ENCODE measurements at places on chromosomes 2 and 18. TPM values are rescaled to one million over a fixed set of nuclear protein-coding genes. Genes with fewer than 3 reads are reported as not detected.
A peak's percentile ranks its signal among the peaks of the same experiment; 100 is the strongest.

The ASB1 gene
- 15.2 TPM for total RNA-seq

DNA sequence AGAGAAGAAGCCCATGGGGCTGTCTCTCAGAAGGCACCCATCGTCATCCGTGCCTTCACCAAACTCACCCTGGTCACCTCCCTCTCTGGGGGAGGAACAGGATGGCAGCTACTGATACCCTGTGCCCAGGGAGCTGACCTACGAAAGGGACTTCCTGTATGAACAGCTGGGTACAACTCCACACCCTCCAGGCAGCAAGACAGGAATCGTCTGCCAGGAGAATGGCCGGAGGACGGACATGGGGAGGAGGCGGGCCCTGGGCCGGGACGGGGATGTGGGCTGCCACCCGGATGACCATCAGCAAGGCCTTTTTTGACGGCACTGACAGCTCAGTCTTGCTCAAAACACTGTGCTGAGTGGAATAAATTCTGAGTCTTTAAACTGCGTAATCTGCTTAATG lies 243.6 kb downstream of the HDAC4 start:
- no peak for DNase-seq
- H3K27ac ChIP-seq: no peak overlapping the region
- no peaks in the 10 kb centered on the region for H3K27me3 ChIP-seq
- peaks cover 14% of the 10 kb centered on the region for H3K36me3 ChIP-seq
- no peak overlapping the region for H3K4me3 ChIP-seq

The REG3A gene
- total RNA-seq: not detected

- no peaks in the 10 kb centered on the region for H3K4me1 ChIP-seq
- no peak overlapping the region for H3K27ac ChIP-seq
- no peak overlapping the region for H3K4me3 ChIP-seq
- H3K36me3 ChIP-seq: no peaks in the 10 kb centered on the region
Observed at GRCh38 chr18:78780719-78781600, 198.7 kb upstream of the SALL3 start.

DNA sequence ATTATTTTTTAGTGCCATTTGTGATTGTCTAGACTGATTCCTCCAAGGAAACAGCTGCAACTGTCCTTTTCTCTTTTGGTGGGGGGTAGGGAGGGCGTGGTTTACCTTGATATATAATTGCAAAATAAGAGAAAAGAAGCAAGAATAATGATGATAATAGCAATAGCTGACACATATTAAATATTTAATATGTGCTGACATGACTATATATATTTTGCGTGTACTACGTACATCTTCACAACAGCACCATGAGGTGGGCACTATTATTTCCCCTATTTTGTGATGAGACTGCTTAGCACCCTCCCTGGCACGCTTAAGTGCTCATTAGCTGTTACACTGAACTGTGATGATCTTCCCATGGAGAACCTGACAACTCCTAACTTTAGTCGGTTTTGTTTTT lies 39.4 kb downstream of the TNFRSF11A start:
- no peaks in the 10 kb centered on the region for H3K4me1 ChIP-seq
- H3K36me3 ChIP-seq: no peaks in the 10 kb centered on the region
- no peaks in the 10 kb centered on the region for H3K27me3 ChIP-seq
- DNase-seq: no peak
- H3K4me3 ChIP-seq: no peak overlapping the region
- no peak overlapping the region for H3K27ac ChIP-seq

The ZCCHC2 gene
- 11.9 TPM for total RNA-seq

DNA sequence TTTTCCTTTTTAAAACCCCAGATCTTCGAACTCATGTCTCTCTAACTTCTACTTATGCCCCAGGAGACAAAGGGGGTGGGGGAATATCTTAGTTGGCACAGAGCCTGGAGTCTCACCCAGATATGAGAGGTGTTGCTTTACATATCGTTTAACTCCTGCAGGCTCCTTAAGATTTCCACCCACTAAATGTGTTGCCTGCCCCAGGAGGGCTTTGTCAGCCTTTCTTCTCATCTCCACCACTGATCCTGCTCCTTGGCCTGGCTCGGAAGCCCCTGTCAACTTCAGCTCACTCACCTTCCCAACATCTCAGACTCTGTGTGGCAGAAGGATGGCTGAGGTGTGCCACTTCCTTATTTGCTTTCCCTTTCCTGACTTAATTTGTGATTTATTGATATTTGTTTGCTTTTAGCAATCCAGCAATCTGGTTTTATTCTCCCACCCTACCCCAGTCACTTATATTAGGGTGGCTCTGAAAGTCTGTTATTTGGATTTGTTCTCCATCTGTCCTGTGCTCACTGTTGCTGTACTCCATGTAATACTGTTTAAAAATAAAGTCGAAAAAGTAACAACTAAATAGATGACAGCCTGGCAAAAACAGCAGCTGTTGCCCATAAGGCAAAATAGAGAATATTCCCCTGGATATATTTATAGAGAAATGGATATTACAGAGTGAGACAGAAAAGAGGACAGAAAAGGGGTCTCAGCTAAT lies 200.6 kb downstream of the ZBTB7C start:
- H3K27me3 ChIP-seq: no peaks in the 10 kb centered on the region
- no peaks in the 10 kb centered on the region for H3K4me1 ChIP-seq
- H3K36me3 ChIP-seq: no peaks in the 10 kb centered on the region
- no peak overlapping the region for H3K4me3 ChIP-seq
- H3K27ac ChIP-seq: no peak overlapping the region

- H3K27ac ChIP-seq: no peak overlapping the region
- H3K4me1 ChIP-seq: no peaks in the 10 kb centered on the region
- no peaks in the 10 kb centered on the region for H3K27me3 ChIP-seq
- no peak for DNase-seq
Observed at GRCh38 chr18:6614952-6615351, 114.6 kb upstream of the ARHGAP28 start.

DNA sequence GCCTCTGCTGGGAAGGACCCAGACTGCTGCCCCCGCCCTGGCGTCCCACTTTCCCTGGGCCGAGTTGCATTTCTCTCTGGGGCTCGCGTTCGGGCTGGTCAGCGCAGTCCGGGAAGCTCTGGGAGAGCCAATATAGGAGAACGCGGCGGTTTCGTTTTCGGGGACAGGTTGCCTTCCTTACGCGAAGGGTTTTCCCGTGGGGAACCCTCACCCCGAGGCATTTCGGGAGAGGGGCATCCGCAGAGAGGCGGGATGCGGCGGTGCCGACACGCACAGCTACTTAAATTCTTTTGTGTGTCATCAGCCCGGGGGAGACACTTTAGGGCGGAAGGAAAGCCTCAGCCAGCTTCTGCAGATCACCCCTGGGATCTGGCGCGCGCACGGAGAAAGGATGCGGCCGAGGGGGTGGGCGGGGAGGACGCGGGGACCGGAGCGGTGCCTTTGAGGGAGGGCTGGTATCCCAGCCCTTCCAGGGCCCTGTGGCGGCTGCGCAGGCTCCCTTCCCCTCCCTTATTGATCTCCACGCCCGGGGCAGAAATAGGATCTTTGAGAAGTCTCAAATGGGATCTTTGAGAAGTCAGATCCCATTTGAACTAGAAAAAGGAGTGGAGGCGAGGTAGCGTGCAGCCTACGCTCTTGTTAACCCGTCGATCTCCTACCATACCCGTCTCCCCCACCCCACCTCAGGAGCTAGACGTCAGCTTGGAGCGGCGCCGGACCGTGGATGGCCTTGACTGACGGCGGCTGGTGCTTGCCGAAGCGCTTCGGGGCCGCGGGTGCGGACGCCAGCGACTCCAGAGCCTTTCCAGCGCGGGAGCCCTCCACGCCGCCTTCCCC lies 1.2 kb downstream of the GATA6 start:
- H3K4me1 ChIP-seq: peaks cover 45% of the 10 kb centered on the region
- DNase-seq: peak; percentile 48
- H3K4me3 ChIP-seq: peak overlapping the region; percentile 92
- peak overlapping the region; percentile 95 for H3K27ac ChIP-seq
- H3K36me3 ChIP-seq: peaks cover 7% of the 10 kb centered on the region
- no peaks in the 10 kb centered on the region for H3K27me3 ChIP-seq

DNA sequence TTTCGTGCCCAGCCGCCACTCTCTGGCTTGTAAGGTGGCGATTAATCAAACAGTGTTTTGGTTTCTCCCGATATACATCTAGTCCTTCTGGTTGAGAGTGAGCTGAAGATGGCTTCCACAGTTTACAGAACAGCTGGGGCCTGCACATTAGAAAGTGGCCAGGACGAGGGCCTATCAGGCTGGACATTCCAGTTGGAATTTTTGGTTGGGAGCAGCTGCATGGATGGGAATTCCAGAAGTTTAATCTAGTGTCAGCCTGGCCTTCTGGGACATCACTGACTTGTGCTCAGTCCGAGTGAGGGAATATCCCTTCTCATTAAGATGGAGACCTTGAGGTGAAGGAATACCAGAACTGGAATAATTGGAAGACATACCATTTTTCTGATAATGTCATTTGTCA lies 118.1 kb upstream of the SIX2 start:
- DNase-seq: no peak
- H3K27ac ChIP-seq: no peak overlapping the region
- no peaks in the 10 kb centered on the region for H3K4me1 ChIP-seq
- no peaks in the 10 kb centered on the region for H3K27me3 ChIP-seq

- H3K4me1 ChIP-seq: no peaks in the 10 kb centered on the region
- H3K27me3 ChIP-seq: no peaks in the 10 kb centered on the region
- DNase-seq: no peak
- no peaks in the 10 kb centered on the region for H3K36me3 ChIP-seq
- H3K27ac ChIP-seq: no peak overlapping the region
Observed at GRCh38 chr2:23600346-23600745, 215.4 kb downstream of the KLHL29 start.

The ALKAL2 gene
- total RNA-seq: 1.6 TPM

The NTSR2 gene
- total RNA-seq: not detected

The KIAA2012 gene
- total RNA-seq: 0.50 TPM

DNA sequence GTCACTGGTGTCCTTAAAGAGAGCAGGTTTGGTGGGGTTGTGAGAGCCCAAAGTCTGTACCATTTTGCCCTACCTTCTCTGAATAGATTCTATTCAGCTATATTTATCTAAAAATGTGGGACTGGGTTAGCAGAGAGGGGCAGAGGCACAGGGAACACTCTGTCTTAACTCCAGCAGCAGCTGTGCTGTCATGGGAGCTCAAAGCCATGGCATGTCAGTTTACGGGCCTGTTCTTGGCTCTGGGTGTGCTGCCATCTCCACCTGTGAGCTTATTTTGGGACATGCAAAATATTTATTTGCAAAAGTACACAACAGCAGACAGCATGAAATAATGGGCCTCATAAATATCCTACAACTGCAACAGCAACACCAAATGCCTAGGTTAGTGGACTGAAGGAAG lies 129.6 kb upstream of the KCTD1 start:
- H3K4me1 ChIP-seq: no peaks in the 10 kb centered on the region
- H3K27ac ChIP-seq: no peak overlapping the region
- DNase-seq: no peak
- H3K36me3 ChIP-seq: no peaks in the 10 kb centered on the region

- no peak within 1 kb of the TSS for H3K4me3 ChIP-seq
- H3K4me1 ChIP-seq: peaks cover 4% of the 10 kb centered on the region
- H3K36me3 ChIP-seq: no peaks in the 10 kb centered on the region
- DNase-seq: peak; percentile 27
Observed at GRCh38 chr2:241776336-241777169, at the start of gene GAL3ST2. Gene GAL3ST2, plus strand, starts transcription at chr2:241776822. Its CDS starts 134 bp downstream, at chr2:241776956.

DNA sequence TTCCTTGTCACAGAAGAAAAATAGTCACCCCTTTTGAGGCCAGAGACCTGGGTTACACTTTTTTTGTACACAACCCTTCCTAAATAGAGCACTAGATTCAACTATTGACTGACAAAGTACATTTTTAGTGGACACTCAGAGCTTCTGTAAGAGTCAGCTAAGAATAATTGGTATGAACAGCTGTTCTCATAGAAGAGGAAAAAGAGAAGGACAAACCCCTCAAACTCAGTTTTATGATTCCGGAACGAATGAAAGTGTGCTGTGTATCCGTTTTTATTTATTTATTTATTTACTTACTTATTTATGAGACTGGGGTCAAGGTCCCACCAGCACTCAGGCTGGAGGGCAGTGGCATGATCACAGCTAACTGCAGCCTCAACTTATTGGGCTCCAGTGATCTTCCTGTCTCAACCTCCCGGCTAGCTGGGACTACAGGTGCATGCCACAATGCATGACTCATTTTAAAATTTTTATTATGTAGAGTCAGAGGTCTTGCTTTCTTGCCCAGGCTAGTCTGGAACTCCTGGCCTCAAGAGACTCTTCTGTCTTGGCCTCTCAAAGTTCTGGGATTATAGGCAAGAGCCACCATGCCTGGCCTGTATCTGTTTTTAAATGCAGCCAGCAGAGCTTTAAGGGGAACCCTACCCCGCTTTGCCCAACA lies 36.0 kb upstream of the FZD5 start:
- peaks cover 5% of the 10 kb centered on the region for H3K4me1 ChIP-seq
- H3K36me3 ChIP-seq: no peaks in the 10 kb centered on the region
- peak overlapping the region; percentile 74 for H3K27ac ChIP-seq
- DNase-seq: no peak

- no peaks in the 10 kb centered on the region for H3K36me3 ChIP-seq
- H3K4me3 ChIP-seq: no peak overlapping the region
- DNase-seq: no peak
- H3K27me3 ChIP-seq: no peaks in the 10 kb centered on the region
- no peaks in the 10 kb centered on the region for H3K4me1 ChIP-seq
- H3K27ac ChIP-seq: no peak overlapping the region
Observed at GRCh38 chr2:23349508-23349907, 35.5 kb upstream of the KLHL29 start.

- no peak overlapping the region for H3K27ac ChIP-seq
- H3K36me3 ChIP-seq: no peaks in the 10 kb centered on the region
- no peak for DNase-seq
- no peaks in the 10 kb centered on the region for H3K27me3 ChIP-seq
Observed at GRCh38 chr18:76452357-76452756, 42.7 kb downstream of the ZNF516 start.

The KCNG2 gene
- total RNA-seq: 0.08 TPM

The FANCL gene
- 26.1 TPM for total RNA-seq

GRCh38 chr2:45585267-45585861 lies 25.7 kb downstream of the SRBD1 start:
- peaks cover 3% of the 10 kb centered on the region for H3K4me1 ChIP-seq
- no peak overlapping the region for H3K4me3 ChIP-seq
- peaks cover 2% of the 10 kb centered on the region for H3K36me3 ChIP-seq
- H3K27ac ChIP-seq: no peak overlapping the region
- H3K27me3 ChIP-seq: no peaks in the 10 kb centered on the region

DNA sequence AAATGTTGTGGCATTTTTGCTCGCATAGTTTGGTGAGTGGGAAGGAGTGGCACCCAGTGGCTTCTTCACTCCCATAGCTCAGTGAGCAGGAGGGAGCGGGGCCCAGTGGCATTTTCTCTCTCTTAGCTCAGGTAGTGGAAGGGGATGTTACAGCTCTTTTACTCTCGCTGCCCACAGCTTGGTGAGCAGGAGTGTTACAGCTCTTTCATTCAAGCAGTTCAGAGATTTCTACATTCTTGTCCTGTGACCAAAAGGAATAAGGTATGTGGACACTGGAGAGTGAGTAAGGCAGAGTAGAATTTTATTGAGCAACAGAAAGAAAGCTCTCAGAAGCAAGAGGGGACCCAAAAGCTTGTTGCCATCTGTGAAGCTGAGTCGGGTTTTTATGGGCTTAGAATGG lies 192.4 kb downstream of the SPAG16 start:
- H3K4me3 ChIP-seq: no peak overlapping the region
- no peaks in the 10 kb centered on the region for H3K4me1 ChIP-seq
- H3K27me3 ChIP-seq: no peaks in the 10 kb centered on the region
- no peak overlapping the region for H3K27ac ChIP-seq

The DSG1 gene
- 2.9 TPM for total RNA-seq
